Muscle of arm (tissue), 14 donors: ENCODE measurements at places on chromosomes 7 and 10. TPM values are rescaled to one million over a fixed set of nuclear protein-coding genes. Genes with fewer than 3 reads are reported as not detected.

- no peak for DNase-seq
Observed at GRCh38 chr7:85290269-85290668, 103.4 kb upstream of the SEMA3D start.

GRCh38 chr10:116201011-116201410 is 72.0 kb downstream of the GFRA1 start:
- no peak for DNase-seq

FAM13C gene
- polyA plus RNA-seq = 37.6 TPM

- no peak for DNase-seq
Observed at GRCh38 chr7:19117870-19118608, 603 bp upstream of the TWIST1 start.

- DNase-seq = no peak
Observed at GRCh38 chr7:92427193-92427592, 20.1 kb upstream of the GATAD1 start.

DNA sequence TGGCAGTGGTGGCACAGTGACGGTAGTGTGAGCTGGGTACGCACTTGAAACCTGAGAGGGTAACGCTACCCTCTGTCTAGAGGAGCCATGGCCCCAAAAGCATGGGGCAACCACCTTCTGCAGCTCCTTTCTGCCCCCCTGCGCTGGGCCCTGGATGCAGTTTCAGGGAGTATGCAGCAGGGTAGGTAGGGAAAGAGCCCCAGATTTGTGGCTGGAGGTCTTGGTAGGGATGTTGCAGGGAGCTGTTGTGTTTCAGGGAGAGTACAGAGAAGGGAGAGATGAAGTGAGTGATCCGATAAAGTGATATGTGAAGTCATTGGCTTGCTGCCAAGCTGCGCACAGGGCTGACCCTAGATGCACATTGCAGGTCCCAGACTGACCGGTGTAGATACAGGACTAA is 2.7 kb upstream of the PGAM2 start:
- DNase-seq = no peak
